Stimulated activated CD4-positive, alpha-beta T cell treated with anti-CD3 and anti-CD28 coated beads, Interleukin-1b, Interleukin-23, amount 100 ng/mL, for 1 hour (primary cell): ENCODE measurements at places on chromosomes 2 and 18.

- no peak for DNase-seq
Observed at GRCh38 chr2:98806236-98806697, 75.3 kb upstream of the MGAT4A start.

GRCh38 chr2:48779019-48779716 lies 23.6 kb upstream of the LHCGR start:
- DNase-seq, result no peak

GRCh38 chr18:75652528-75652927 lies 225.0 kb upstream of the SMIM21 start:
- DNase-seq, result no peak

DNA sequence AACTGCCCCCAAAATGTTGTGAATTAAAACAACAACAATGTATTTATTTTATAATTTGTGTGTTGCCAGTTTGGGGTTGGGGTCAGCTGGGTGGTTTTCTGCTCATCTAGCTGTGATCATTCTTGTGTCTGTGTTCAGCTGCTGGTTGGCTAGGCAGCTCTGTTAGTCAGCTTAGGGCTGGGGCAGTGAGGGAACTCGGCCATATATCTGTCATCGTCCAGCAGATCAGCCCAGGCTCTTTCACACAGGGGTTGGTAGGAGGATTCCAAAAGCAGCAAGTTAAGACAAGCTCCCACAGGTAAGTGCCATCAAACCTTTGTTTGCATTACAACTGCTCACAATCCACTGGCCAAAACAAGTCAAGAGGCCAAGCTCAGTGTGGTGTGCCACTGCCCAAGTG lies 121.5 kb downstream of the LPIN1 start:
- DNase-seq, result no peak

DNA sequence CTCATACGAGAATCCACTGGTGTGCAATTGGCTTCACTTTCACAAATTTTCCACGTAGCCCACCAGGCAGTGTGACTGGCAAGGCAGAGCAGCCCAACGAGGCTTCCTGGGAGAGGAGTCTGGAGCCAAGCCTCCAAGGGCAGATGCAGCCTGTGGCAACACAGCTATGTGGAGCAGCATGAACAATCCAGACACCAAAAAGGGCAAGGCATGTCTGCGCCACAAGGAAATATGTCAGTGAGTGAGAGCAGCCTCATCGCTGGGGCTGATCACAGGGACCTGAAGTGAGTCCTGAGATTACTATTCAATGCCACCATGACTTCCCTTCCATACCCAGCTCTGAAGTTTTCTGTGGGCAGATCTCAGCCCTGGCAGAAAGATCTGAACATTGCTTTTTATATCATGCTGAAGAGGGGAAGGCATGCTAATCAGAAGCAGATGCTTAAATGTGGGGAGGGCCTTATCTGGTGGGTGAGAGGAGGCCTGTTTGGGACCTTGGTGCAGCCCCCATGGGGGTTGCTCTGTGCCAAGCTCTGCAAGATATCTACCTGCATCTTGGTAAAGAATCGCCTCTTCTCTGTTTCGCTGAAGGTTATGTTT lies 40.0 kb upstream of the PUM2 start:
- no peak for DNase-seq

DNA sequence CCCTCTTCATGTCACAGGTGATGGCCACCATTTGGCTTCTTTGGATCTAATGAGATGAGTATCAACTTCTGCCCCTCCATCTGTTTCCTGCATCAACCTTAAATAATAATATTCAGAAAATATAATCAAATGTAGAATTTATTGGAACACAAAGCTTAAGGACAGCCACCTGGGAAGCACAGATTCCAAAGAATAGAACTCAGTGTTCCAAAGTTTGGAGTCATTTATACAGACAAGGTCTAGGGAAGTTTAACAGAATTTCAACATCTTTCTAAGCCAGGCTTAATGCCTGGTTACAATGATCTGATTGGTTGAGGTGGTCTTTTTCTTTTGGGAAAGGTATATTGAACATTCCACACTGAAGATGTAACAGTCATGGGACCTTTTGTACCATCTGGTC lies 218.0 kb upstream of the PIEZO2 start:
- no peak for DNase-seq

GRCh38 chr2:126664639-126665038 lies 8.7 kb downstream of the GYPC start:
- DNase-seq, result no peak

- DNase-seq, result no peak
Observed at GRCh38 chr2:16523711-16524110, 141.9 kb downstream of the CYRIA start.

DNA sequence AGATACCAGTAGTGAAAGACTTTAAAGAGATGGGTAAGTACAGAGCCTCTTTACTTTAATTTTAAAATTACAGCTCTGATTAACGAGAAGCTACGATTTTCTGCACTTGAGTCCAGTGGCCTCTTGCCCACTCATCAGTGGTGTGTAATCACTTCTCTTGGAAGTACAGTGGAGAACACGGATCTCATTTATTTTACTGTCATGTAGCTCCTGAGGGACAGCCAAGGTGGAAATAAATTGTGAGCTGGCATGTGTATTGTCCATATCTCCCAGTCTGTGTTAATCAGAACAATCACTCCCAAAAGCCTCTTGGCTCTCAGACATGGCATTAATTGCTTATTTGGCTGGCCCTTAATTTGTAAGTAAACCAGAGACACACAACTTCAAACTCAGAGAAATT lies 69.4 kb downstream of the LOXHD1 start:
- DNase-seq, result no peak
